ENCODE measurements at places on chromosomes 11 and 22.

- DNase-seq = no peak
Measured at GRCh38 chr11:31110830-31111229, 258.7 kb downstream of the DCDC1 start.

GRCh38 chr22:29306175-29306834 is at the start of gene GAS2L1:
Gene GAS2L1, plus strand, starts transcription at chr22:29306650. Its CDS starts 1,456 bp downstream, at chr22:29308106.
- DNase-seq = no peak

DNA sequence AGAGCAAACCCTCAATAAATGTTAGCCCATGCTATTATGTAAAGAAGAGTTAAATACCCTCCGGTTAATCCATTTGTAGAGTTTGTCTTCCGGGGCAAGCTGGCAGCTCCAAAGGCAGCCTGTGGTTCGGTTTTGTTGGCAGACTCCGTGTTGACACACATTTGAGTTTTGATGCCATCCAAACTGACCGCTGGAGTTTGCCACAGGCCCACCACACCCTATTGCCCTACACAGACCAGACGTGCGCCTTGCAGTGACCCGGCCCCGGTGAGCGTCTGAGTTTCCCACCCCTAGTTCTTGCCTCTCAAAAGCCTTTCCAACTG is 25.1 kb downstream of the ELFN2 start:
- no peak for DNase-seq

DNA sequence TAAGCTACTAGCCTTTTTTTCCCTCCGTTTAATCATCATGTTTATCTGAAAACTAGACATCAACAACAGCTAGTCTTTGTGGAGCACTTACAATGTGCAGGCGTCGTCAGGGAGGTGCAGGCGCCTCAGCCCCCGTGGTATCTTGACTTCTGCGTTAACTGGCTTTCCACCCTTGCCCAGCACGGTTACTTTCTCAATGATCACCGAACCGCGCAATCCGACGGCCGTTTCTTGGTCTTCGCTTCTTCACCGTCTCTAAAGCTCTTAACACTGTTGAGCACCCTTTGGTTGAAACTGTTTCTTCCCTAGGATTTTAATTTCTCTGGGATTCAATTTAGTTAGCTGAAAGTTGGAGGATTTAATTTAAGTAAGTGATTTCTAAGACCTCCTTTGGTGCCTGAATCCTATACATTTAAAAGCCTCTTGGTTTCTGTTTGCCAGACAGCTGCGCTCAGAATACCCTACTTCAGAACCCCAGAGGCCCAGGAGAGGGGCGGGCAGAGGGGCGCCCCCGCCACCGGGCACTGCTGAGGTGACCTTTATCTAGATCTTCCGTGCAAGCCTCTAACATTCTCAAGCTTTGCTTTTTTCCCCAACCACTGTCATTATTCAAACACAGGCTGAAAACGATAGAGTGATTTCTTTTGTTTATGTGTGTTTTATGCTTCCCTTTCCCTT is 18.0 kb upstream of the TMEM218 start:
- no peak for DNase-seq

DNA sequence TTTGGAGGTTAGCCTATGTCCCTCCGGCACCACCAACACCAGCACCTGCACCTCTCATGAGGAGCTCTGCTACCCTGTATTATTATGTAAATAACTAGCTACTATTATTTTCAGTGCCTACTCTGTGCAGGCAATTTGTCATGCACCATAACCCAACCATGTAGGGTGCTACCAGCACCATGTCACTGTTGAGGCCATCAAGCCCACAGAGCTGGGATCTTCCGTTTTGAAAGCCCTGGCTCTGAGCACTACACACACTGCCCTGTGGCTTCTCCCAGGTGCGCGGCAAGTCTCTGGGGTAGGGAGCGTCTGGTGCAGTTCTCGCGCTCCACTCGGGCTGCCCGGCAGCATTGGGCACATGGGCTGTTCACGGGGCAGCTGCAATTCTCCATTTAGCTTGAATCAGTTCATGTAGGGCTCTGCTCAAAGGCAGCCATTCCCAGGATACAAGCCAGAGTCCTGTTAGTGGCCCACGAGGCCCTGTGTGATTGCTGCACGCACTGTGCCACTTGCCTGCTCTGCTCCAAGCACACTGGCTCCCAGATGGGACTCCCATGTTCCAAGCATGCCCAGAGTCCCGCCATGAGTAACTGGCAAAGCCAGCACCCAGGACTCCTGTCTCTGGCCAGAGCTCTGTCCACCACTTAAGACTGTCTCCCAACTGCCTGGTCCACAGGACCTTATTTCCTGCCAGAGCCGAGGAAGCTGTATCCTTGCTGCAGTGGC is 42.5 kb upstream of the CDON start:
- DNase-seq = no peak
